Activated CD8-positive, alpha-beta memory T cell treated with anti-CD3 and anti-CD28 coated beads for 4 hours (primary cell): ENCODE measurements at places on chromosomes 11 and 22.

DNA sequence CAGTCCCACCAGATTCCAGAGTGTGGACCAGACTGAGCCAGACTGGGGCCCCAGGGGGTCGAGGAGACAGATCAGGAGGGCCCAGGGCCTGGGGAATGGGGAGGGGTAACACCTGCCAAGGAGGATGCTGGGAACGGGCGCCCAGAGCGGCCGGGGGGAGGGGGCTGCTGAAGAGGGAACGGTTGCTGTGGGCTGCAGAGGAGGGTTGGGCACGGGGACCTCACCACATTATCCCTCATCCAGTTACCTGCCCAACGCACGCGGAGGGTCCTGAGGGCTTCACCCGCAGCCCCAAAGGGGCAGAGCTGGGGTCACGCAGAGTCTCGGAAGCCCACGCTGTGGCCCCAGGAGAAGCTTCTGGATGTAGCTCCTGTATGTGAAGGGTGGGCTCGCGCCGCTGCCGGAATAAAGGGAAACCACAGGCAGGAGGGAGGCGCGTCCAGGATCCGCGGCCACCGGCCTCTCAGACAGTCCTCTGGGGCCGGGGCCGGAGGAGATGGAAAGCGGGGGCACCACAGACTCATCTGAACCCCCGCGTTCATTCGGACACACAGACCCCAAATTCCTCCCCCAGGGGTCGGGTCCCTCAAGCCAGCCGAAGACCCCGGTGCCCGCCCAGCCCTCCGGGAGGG, 866 bp upstream of the SELENOO start:
- no peak for DNase-seq

- no peak for DNase-seq
These were observed 49.1 kb upstream of the CD5 start for GRCh38 chr11:61053191-61053590.

DNA sequence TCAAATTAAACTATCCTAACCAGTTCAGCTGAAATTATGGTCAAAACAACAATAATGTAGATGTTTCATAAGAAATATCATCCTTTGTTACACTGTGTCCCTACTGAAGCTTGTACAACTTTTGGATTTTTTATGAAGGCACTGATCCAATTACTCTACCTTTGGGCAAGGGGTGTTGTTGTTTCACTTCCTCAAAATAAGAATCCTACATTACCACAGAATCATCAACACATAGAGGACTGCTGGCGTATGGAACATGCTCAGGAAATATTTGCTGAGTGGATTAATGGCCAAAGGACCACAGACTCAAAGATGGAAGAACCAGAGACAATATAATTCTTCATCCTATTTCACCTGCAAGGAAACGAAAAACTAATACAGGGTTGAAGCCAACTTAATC, 907.5 kb upstream of the CCDC90B start:
- no peak for DNase-seq

GRCh38 chr11:70836071-70836470, 416.3 kb downstream of the SHANK2 start:
- no peak for DNase-seq

DNA sequence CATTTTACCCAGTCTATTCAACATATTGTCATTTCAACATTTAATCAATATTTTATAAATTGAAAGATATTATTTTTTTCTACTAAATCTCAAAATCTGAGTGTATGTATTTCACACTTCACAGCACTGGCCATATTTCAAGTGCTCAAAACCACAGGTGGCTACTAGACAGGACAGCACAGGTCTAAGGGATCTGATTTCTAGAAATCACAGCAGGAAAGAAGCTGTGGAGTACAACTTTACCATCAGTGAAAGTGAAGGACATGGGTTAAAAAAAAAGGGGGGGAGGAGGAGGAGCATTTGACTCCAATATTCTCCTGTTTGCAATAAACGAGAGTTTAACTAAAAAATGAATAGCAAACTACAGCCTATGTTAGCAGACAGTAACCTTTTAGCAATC, 4.5 kb downstream of the PRDM10 start:
- DNase-seq = no peak

- no peak for DNase-seq
These were observed 114.0 kb downstream of the SIK3 start for GRCh38 chr11:116984186-116984585.
